ENCODE measurements at places on chromosomes 12 and 14. TPM values are rescaled to one million over a fixed set of nuclear protein-coding genes. Genes with fewer than 3 reads are reported as not detected.

CAPZA3 gene
- not detected for total RNA-seq

CIDEB gene
- 0.22 TPM for total RNA-seq

IL31 gene
- not detected for total RNA-seq

TRHDE gene
- 0.18 TPM for total RNA-seq

TAS2R8 gene
- total RNA-seq = not detected

SYNDIG1L gene
- not detected for total RNA-seq

KIF21A gene
- 15.6 TPM for total RNA-seq

ADGRD1 gene
- total RNA-seq = 0.55 TPM

FAM222A gene
- total RNA-seq = 5.7 TPM

LRFN5 gene
- total RNA-seq = not detected

TEAD4 gene
- total RNA-seq = 46.1 TPM

MGST1 gene
- total RNA-seq = 754 TPM

USP44 gene
- total RNA-seq = 0.20 TPM

HCAR1 gene
- 0.03 TPM for total RNA-seq

ALDH1L2 gene
- 2.4 TPM for total RNA-seq

LIN7A gene
- 0.62 TPM for total RNA-seq

OLR1 gene
- 0.73 TPM for total RNA-seq

NUAK1 gene
- 6.2 TPM for total RNA-seq

TMEM116 gene
- total RNA-seq = 5.9 TPM

SLCO1C1 gene
- not detected for total RNA-seq

NKX2-1 gene
- total RNA-seq = 0.10 TPM

ZNF891 gene
- total RNA-seq = 0.37 TPM

TSPAN11 gene
- total RNA-seq = 0.10 TPM

CFAP251 gene
- 0.95 TPM for total RNA-seq

CATSPERB gene
- not detected for total RNA-seq

Data from A549 treated with Hydrocortisone at 1 μM for 4 hours (cell line).